ENCODE measurements at places on chromosomes 1 and 21. TPM values are rescaled to one million over a fixed set of nuclear protein-coding genes. Genes with fewer than 3 reads are reported as not detected.

DNA sequence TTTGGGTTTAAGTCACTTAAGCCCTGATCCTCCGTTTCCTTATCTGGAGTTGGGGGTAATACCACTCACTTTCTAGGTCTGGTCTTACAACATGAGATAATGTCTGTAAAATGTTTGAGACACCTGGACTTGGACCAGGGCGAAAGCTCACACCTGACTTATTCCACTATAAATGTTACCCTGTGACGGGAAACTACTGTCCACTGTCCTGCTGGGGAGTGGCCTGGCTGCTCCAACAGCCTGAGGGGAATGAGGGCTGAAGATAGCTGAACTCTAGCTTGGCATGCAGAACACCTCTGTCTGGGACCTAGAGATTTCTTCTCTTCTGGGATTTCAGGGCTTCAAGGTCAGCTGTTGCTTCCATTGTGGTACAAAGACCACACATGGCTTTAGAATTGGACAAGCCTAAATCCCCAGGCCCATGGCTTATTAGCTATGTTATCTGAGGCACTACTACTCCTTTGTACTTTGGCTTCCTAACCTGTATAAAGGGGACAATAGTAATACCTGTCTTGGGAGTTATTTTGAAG, 9.5 kb upstream of the A3GALT2 start:
- no peak for DNase-seq

GRCh38 chr1:18575620-18576019, 55.0 kb upstream of the PAX7 start:
- DNase-seq = peak; percentile 59

GRCh38 chr1:208534599-208534897, 290.4 kb upstream of the PLXNA2 start:
- no peak for DNase-seq

DNA sequence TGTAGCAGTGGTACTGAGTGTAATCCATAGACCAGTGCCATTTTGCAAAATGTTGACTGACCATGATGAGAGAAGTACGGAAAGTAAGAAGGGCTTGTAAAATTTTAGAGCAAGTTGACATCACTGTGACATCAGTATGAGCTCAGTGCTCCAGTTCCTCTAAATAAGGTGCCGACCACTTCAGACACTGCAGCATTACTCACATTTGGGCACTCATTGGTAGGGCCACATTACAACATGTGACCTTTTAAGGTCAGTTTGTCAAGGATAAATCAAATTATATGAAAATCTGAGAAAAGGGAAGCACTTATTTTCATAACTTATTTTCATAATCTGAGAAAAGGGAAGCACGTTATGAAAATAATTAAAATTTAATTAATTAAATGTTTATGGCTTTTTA, 128.0 kb upstream of the ERG start:
- no peak for DNase-seq

The LCE6A gene
- total RNA-seq = not detected

GRCh38 chr1:28804071-28804470, 7.9 kb upstream of the OPRD1 start:
- DNase-seq = no peak

The KRTAP19-1 gene
- total RNA-seq = not detected

Measured in lung microvascular endothelial cell (primary cell).